ENCODE measurements at places on chromosomes 2 and 18. TPM values are rescaled to one million over a fixed set of nuclear protein-coding genes. Genes with fewer than 3 reads are reported as not detected.
A peak's percentile ranks its signal among the peaks of the same experiment; 100 is the strongest.

TCF7L1 gene
- 10.2 TPM for polyA plus RNA-seq

OTOS gene
- 1.5 TPM for polyA plus RNA-seq

GAD1 gene
- 4.1 TPM for polyA plus RNA-seq

PASK gene
- polyA plus RNA-seq: 3.1 TPM

EN1 gene
- not detected for polyA plus RNA-seq

NPHP1 gene
- polyA plus RNA-seq: 18.3 TPM

ACOXL gene
- not detected for polyA plus RNA-seq

GRP gene
- not detected for polyA plus RNA-seq

MTERF4 gene
- polyA plus RNA-seq: 24.3 TPM

TGFA gene
- polyA plus RNA-seq: 8.3 TPM

SEH1L gene
- polyA plus RNA-seq: 15.8 TPM

GRB14 gene
- polyA plus RNA-seq: 71.3 TPM

CDH2 gene
- 6.3 TPM for polyA plus RNA-seq

GRCh38 chr2:185793532-185794345, 55.1 kb downstream of the FSIP2 start:
- no peak for DNase-seq

- no peak for DNase-seq
Measured at GRCh38 chr2:240425236-240425615, 10.2 kb upstream of the GPC1 start.

DNA sequence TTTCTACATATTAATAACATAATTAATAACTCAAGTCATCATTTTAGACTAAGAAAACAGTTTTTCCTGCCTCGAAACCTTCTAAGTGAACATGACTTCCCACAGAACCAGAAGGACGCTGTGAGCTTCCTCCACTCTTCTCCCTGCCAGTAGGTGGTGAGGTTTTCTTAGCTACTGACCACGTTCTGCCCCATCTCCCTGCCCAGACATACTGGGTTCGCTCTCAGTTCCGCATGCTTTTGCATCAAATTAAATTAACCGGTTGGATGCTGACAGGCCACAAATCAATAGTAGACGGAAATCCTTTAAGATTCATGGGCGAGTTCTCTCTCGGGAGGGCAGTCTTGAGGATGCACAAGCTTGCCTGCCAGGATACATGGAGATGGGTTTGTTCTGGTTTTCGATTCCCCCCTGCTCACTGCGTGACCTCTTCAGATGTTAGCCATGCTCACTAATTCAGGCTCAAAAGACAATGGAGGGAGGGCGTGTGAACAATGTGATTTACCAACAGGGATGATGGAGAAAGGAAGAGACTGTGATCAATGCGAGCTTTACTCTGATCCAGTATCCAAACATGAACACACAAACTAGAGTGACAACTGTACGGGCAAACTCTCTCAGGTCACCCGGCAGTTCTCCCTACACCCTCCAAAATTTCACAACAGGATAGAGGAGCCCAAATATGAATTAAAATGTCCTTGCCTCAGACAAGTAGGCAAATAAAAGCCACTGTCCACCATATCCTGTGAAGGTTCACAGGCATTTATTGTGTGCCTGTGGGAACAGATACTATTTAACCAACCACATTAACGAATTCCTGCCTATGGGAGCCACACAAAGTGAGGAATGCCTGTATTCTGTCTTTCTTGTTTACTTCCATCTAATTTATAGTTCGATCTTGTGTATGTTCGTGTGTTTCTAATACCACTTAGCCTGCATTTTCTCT, 375.7 kb downstream of the EIPR1 start:
- DNase-seq: peak; percentile 53

- DNase-seq: no peak
Measured at GRCh38 chr2:225512876-225513540, 113.5 kb downstream of the NYAP2 start.

- no peak for DNase-seq
Measured at GRCh38 chr2:61210332-61210981, 48.5 kb downstream of the C2orf74 start.

DNA sequence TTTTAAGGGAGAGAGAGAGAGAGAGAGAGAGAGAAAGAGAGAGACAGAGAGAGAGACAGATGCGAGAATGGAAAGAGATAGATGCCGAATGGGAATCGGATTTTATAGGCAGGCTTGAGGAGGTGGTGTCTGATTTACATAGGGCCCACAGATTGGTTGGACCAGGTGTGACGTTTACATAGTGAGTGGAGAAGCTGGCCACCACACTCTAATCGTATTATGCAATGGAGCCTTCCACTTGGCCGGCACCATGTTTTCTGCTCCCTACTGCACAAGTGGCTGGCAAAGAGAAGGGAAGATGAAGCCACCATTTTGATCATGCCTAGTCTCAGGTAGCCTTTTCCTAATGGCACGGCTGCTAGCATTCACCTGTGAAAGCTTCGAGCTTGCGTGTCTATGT, 33.9 kb downstream of the CD8B2 start:
- no peak for DNase-seq

DNA sequence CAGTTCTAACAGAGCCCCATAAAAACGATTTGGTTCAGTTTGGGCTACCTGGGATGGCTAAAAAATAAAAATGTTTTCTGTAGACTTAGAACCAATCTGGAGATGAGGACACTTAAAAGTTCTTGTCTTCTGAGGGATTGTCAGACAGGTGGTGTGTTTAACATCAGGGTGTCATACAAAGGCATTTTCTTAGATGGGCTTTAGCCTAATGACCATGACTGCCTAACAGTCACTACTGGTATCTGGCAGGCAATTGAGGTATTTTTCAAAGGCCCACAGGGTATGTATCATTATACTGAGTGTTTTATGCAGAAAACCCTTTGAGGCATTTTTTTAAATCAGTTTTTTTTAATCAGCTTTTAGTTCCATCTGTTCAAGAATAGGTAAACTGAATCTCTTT, 341.4 kb downstream of the PARD3B start:
- no peak for DNase-seq

GRCh38 chr2:123816203-123816602, 208.9 kb upstream of the CNTNAP5 start:
- no peak for DNase-seq

GRCh38 chr2:220178991-220179695, 551.7 kb downstream of the SLC4A3 start:
- DNase-seq: no peak

GRCh38 chr2:100196786-100197494, 54.5 kb upstream of the AFF3 start:
- DNase-seq: peak; percentile 87

DNA sequence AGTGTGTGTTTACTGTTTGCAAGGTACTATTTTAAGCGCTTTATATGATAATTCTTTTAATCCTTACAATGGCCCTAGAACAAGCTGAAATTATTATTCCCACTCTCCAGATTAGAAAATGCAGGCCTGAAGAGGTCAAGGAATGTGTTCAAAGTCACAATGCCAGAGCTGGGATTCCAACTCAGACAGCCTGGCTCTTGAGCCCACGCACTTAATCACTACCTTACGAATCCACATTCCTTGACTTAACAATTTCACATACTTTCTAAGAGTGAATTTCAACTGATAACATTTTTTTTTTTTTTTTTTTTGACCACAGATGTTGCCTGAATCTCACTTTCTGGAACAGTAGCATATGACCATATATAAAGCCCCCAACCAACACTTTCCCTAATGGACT, 400.3 kb downstream of the NCKAP5 start:
- DNase-seq: no peak

DNA sequence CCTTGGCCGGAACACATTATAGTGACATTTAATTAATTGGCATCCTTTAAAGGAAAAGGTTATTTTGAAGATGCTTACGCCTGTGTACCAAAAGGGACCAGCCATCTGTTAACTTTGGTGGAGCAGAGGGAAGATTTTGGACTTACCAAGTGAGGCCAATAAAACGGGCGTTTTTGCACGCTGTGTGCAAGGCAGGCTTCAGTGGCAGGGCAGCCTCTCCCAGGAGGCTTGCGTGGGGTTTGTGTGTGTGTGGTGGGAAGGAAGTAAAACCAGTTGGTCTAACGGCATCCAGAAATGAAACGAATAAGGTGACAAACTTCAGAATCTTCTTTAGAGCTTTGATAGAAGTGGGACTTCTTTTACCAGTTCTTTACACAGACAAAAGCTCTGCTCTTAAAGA, 191.7 kb downstream of the PRKCE start:
- no peak for DNase-seq

- DNase-seq: no peak
Measured at GRCh38 chr2:27416151-27416550, 6.8 kb upstream of the PPM1G start.

DNA sequence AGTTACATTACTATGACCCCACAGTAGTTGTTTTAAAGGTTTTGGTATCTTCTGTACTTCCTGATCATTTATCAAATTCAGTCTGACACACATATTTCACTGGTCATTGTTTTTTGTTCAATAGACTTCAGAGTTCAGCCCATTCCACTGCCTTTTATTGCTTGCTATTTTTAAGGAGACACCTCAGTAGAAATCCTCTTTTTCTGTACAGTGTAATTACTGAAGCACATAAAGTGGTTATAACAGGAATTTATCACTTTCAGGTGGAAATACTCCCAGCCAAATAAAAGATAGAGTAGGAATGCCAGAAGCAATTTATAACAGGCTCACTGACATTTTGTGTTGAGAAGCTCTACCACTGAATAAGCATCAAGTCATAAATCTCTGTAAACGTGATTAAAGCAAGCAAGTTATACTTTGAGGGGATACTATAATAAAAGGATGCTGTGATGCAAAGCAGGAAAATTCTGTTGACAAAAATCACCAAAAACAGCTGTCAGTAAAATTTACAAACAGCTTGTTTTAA, 6.6 kb upstream of the BARD1 start:
- DNase-seq: peak; percentile 65

- DNase-seq: no peak
Measured at GRCh38 chr18:10896851-10897250, 252.5 kb downstream of the PIEZO2 start.

GRCh38 chr2:205998583-205998982, 87.4 kb downstream of the INO80D start:
- DNase-seq: no peak

DNA sequence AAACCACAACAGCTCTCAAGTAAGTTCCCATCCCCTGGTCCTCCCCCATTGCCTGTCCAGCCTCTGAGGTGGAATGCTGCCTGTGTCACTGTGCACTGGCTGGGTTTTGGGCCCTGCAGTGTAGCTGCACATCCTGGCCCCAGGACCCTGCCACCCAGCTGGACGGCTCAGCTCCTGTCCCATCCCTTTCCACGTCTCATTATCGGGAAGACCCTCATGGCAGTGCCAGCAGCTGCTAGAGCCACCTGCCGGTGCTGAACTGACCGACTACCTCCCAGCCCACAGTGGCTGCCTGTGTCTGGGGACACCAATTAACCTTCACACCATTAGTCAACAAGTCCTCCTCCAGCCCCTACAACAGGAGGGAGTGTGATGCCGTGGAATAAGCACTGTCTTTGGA, 31.9 kb downstream of the ADCY3 start:
- DNase-seq: no peak

GRCh38 chr2:228735697-228736096, 535.4 kb downstream of the PID1 start:
- no peak for DNase-seq

DNA sequence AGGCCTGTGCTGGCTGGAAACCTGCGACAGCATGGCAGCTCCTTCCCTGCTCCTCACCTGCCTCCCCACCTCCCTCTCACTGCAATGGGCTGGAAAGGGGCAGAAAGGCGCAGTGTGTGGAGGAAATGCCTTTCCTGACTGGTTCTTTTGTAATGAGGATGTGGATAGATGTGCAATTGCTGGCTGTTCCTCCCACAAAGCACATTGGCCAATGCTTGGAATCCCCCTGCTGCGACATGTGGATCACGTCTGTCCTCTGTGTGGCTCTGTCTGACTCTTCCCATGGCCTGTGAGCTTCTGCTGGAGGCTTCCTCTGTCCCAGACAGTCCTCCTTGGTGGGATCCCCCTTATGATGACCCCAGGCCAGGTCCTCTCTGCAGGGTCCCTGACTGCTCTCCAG, 172.5 kb downstream of the NCK2 start:
- DNase-seq: no peak

- DNase-seq: no peak
Measured at GRCh38 chr2:177796011-177796410, 276.6 kb downstream of the PDE11A start.
